Foreskin keratinocyte (primary cell): ENCODE measurements at places on chromosomes 6 and 20. TPM values are rescaled to one million over a fixed set of nuclear protein-coding genes. Genes with fewer than 3 reads are reported as not detected.

The CD83 gene
- total RNA-seq: 8.0 and 8.9 TPM in 2 replicates

The TMEM151B gene
- total RNA-seq: under 0.01 TPM in 1 of 2 replicates, not detected in the other

The NKX2-2 gene
- total RNA-seq: not detected in 2 replicates

The SPDEF gene
- total RNA-seq: 0.07 TPM in 1 of 2 replicates, not detected in the other

The PROKR2 gene
- not detected in 2 replicates for total RNA-seq

The MLIP gene
- not detected in 2 replicates for total RNA-seq

The POPDC3 gene
- 3.6 and 12.3 TPM in 2 replicates for total RNA-seq

The FOXC1 gene
- 3.5 and 5.0 TPM in 2 replicates for total RNA-seq

The PRICKLE4 gene
- total RNA-seq: 0.42 and 0.61 TPM in 2 replicates

The GABRR1 gene
- total RNA-seq: not detected in 2 replicates

The MUC22 gene
- total RNA-seq: not detected in 2 replicates

The CALHM6 gene
- total RNA-seq: 3.0 and 3.2 TPM in 2 replicates

The ATRN gene
- total RNA-seq: 24.4 and 28.0 TPM in 2 replicates

The SNAP25 gene
- total RNA-seq: not detected in 2 replicates

The ADAM33 gene
- total RNA-seq: not detected in 2 replicates

The NRN1 gene
- not detected in 2 replicates for total RNA-seq

The AIF1 gene
- not detected in 2 replicates for total RNA-seq

The FOXQ1 gene
- total RNA-seq: 2.8 and 4.5 TPM in 2 replicates

The LAMA2 gene
- 0.49 and 0.92 TPM in 2 replicates for total RNA-seq

The CDH22 gene
- not detected in 2 replicates for total RNA-seq

The MYLK4 gene
- 0.24 and 0.28 TPM in 2 replicates for total RNA-seq

The NOX3 gene
- total RNA-seq: not detected in 2 replicates

The WFDC5 gene
- total RNA-seq: 0.51 and 0.53 TPM in 2 replicates

The CLIC1 gene
- 940 and 998 TPM in 2 replicates for total RNA-seq

The HLA-DPA1 gene
- 0.46 TPM in 1 of 2 replicates, not detected in the other for total RNA-seq

The UBD gene
- not detected in 2 replicates for total RNA-seq

The HSPA12B gene
- total RNA-seq: 0.04 and 0.10 TPM in 2 replicates

The NRSN2 gene
- total RNA-seq: 26.7 and 35.6 TPM in 2 replicates

The PACRG gene
- not detected in 2 replicates for total RNA-seq

The MARCKS gene
- 52.6 and 57.8 TPM in 2 replicates for total RNA-seq

The CCN5 gene
- not detected in 2 replicates for total RNA-seq

The KCNK5 gene
- 0.04 TPM in 1 of 2 replicates, not detected in the other for total RNA-seq

The HMGCLL1 gene
- not detected in 2 replicates for total RNA-seq

The SRMS gene
- 0.11 and 0.17 TPM in 2 replicates for total RNA-seq

The DLK2 gene
- 22.9 and 28.4 TPM in 2 replicates for total RNA-seq

The DEFB124 gene
- not detected in 2 replicates for total RNA-seq

The PTK7 gene
- 90.3 and 92.5 TPM in 2 replicates for total RNA-seq

The SOX12 gene
- 4.7 and 5.1 TPM in 2 replicates for total RNA-seq

The RGS17 gene
- 0.24 and 0.32 TPM in 2 replicates for total RNA-seq

The BEND6 gene
- 1.8 TPM in 2 replicates for total RNA-seq

The SLC12A5 gene
- total RNA-seq: 1.7 and 3.2 TPM in 2 replicates

The BFSP1 gene
- 1.4 and 1.8 TPM in 2 replicates for total RNA-seq

The MAN1A1 gene
- total RNA-seq: 39.0 and 39.8 TPM in 2 replicates

The TCF21 gene
- not detected in 2 replicates for total RNA-seq

The ESR1 gene
- 1.1 and 1.3 TPM in 2 replicates for total RNA-seq

The LY86 gene
- not detected in 2 replicates for total RNA-seq

The ABT1 gene
- total RNA-seq: 21.0 and 22.2 TPM in 2 replicates

The CRISP3 gene
- total RNA-seq: not detected in 2 replicates

The SLA2 gene
- not detected in 2 replicates for total RNA-seq

The CLDN20 gene
- not detected in 2 replicates for total RNA-seq

The RSPO4 gene
- not detected in 2 replicates for total RNA-seq

The ENPP1 gene
- 1.3 and 1.6 TPM in 2 replicates for total RNA-seq
